Mesenteric fat pad (tissue), 1 donor: ENCODE measurements at places on chromosomes 2 and 18. TPM values are rescaled to one million over a fixed set of nuclear protein-coding genes. Genes with fewer than 3 reads are reported as not detected.
A peak's percentile ranks its signal among the peaks of the same experiment; 100 is the strongest.

DNA sequence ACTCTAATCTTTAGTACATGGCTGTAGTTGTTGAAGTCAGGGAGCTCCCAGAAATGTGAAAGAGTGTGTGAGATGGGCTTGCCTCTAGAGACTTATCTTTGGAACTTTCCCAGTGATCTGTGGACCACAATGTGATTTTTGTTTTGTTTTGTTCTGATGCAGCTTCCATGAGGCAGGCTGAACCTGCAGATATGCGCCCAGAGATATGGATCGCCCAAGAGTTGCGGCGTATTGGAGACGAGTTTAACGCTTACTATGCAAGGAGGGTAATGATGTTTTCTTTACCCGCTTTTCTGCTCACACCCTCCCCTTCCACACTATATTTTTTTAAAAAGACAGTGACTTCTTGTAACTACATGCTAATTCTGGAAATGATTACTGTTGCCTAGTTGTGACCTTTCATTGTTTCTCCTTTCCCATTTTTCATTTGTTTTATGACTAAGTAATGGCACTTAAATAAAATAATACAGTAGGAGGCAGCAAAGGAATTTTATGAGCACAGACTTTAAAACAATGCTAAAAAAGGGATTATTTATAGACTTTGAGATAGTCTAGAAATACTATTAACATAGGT, 29.3 kb downstream of the BCL2L11 start:
- no peak for DNase-seq

- no peak for DNase-seq
These were observed 157.3 kb downstream of the ARHGAP28 start for GRCh38 chr18:6886797-6887330.

DNA sequence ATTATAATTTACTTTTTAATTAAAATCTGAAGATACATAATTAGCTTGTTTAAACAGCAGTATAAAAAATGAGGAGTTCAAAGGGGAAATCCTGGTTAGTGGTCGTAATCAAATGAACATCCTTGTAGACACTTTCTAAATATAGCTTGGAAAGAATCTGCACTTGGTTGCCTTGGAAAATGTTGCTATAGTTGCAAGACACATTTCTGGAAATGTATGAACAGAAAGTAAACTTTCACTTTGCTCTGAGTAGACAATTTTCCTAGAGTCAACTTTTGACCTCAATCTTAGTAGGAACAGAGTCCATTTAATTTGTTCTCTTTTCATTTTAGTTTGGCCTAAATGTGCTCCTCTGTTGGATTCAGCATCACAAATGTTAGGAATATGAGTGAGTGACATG, 38.3 kb downstream of the GCA start:
- DNase-seq: no peak

GRCh38 chr2:201664334-201664733, 21.0 kb upstream of the TMEM237 start:
- DNase-seq: no peak

DNA sequence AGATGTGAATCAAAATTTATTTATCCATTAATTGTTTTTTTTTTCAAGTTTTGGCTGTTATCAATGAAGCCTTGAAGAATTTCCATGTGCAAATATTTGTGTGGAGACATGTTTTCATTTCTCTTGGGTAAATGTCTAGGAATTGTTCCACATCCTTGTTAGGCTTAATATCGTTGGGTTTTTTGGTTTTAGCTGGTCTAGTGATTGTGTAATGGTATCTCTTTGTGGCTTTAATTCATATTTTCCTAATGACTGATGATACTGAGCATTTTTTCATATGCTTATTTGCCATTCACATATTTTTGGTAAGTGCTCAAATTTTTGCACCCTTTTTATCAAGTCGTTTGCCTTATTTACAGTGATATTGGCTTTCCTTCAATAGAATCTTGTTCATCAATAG, 250.3 kb upstream of the EPHA4 start:
- no peak for DNase-seq

DNA sequence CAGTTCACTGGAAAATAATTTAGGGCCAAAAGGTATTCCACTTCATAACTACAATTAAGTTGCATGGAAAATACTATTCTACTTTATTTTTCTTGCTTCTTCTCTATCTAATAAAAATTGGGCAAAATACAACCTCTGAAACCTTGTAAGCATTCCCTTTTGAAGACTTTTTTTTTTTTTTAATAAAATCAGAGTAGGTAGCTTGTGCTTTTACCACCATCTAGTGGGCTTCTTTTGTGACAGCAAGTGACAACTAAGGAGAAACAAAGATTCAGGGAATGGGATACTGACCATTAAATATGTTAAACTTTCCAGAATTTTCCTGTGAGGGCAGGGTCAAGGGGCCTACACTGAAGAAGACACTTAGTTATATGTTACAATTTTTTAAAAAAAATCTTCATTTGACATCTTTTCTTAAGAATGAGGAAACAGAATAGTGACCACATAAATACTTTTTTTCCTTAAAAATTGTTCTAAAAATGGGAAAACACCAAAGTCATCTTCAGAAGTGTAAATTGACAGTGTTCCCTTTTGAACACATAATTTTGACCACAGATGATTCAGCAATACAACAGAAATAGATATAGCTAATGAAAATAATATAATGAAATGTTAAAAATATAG, 1183.2 kb upstream of the ACVR2A start:
- no peak for DNase-seq

- DNase-seq: no peak
These were observed 98.0 kb downstream of the KCTD18 start for GRCh38 chr2:200411831-200412230.

GRCh38 chr18:67682516-67682915, 166.0 kb upstream of the DSEL start:
- DNase-seq: no peak

GRCh38 chr18:61464551-61465142, 131.4 kb downstream of the CDH20 start:
- DNase-seq: no peak

DNA sequence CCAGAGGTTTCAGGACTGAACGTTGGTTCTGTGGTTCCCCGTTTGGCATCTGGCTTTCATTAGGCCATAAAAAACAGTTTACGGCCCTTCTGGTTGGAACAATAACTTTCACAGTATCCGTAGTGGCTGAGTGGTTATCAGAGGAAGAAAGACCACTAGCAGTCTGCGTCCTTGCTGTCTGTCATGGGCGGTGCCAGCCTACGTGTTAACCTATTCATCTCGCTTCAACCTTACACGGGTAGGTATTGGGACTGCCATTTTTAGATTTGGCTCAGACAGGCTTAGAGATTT, 42.6 kb upstream of the ROCK2 start:
- no peak for DNase-seq

DNA sequence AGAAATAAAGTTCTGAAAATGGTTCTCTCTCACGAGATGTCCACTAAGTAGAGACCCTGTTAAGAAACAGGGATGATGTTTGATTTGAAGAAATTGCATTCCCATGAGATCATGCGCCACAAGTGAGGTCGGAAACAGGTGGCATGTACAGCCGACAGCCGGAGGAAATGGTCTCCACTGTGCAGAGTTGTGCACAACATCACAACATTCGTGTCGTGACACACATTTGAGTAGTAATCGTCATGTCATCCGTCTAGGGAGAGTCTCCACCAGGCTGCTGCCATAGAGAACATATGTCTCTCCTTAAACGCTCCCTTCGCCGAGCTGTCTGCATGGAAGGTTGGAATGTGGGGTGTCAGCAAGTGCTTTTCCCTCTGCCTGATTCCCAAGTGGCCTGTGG, 84.7 kb downstream of the ASAP2 start:
- DNase-seq: no peak

GRCh38 chr18:518081-518480, 17.6 kb upstream of the COLEC12 start:
- no peak for DNase-seq

- DNase-seq: no peak
These were observed 26.0 kb upstream of the AMMECR1L start for GRCh38 chr2:127911737-127912136.

- no peak for DNase-seq
These were observed 226.2 kb downstream of the TPGS2 start for GRCh38 chr18:36602620-36603019.

- DNase-seq: no peak
These were observed 1282.4 kb upstream of the PIK3C3 start for GRCh38 chr18:40672590-40672989.

GRCh38 chr2:85353876-85354285, 447 bp downstream of the RETSAT start:
- DNase-seq: no peak

GRCh38 chr2:30511122-30512083, 64.4 kb downstream of the LCLAT1 start:
- no peak for DNase-seq

GRCh38 chr2:26504002-26504401, 26.1 kb upstream of the OTOF start:
- DNase-seq: no peak

DNA sequence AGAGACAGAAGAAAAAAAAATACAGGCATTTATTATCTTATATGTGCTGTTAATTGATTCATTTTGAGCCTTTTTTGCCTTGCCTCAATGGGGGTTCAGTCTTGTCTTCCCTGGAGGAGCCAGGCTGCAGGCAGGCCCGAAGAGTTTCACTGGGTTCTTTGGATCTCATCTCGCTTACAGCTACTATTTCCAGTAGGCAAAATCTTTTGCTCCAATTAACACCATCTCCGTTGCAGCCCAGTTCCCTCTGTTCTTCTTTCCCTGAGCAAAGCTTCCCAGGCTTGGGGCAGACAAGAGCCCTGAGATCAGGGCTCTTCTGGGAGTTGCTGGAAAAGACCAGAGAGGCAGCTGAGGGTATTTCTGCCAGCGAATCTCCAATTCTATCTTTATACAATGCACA, 168.8 kb upstream of the CELF4 start:
- DNase-seq: no peak

DNA sequence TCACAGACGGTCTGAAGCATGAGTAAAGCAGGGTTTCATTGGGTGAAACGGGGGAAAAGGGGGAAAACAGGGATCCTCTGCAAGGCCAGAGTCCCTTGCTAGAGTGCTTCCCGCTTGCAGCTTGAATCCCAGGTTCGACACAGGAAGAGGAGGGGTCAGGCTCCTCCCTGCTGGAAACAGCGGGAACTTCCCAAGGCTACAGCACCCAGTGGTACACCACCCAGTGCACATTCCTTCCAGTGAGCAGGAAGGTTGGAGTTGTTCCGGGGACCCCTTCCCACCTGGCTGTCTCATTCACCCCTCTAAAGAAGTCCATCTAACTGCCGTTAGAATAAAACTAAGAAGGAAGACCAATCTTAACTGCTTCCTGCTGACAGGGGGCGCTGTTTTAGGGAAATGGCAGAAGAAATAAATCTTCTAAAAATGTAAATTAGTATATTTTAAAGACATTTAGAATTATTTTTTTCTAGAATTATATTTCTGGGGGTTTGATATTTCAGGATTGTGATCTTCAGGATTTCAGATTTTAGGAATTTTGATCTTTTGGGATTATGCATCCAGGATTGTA, 230.9 kb downstream of the RBM43 start:
- no peak for DNase-seq

- peak; percentile 0 for DNase-seq
These were observed 28.2 kb downstream of the GREB1 start for GRCh38 chr2:11562011-11562410.

DNA sequence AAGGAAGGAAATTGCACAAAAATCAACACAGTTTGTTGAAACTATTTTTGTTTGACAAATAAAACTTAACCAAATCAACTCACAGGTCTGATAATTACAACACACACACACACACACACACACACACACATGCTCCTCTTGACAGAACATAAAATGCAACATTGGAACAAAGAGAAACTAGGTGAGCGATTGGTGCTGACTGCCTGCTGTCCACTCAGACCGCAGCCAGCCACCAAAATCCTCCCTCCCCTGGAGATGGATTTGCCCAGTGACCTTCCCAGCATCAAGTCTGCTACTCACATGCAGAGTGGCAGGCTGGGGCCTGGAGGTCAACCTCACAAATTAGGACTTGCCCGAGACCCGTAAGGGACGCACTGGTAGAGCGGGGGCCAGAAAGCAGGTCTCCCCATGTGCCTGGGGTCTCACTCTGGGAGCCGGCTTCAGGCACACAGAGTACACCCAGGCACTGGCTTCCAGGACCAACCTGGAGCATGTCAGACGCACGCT, 61.4 kb downstream of the DIPK1C start:
- no peak for DNase-seq

GRCh38 chr2:108625186-108625827, 91.0 kb downstream of the LIMS1 start:
- no peak for DNase-seq

GRCh38 chr2:19881221-19881907, 20.4 kb downstream of the TTC32 start:
- peak; percentile 60 for DNase-seq

- DNase-seq: no peak
These were observed 43.8 kb downstream of the MPHOSPH10 start for GRCh38 chr2:71174207-71174606.

GRCh38 chr18:55376387-55376786, 211.6 kb downstream of the TCF4 start:
- DNase-seq: no peak

DNA sequence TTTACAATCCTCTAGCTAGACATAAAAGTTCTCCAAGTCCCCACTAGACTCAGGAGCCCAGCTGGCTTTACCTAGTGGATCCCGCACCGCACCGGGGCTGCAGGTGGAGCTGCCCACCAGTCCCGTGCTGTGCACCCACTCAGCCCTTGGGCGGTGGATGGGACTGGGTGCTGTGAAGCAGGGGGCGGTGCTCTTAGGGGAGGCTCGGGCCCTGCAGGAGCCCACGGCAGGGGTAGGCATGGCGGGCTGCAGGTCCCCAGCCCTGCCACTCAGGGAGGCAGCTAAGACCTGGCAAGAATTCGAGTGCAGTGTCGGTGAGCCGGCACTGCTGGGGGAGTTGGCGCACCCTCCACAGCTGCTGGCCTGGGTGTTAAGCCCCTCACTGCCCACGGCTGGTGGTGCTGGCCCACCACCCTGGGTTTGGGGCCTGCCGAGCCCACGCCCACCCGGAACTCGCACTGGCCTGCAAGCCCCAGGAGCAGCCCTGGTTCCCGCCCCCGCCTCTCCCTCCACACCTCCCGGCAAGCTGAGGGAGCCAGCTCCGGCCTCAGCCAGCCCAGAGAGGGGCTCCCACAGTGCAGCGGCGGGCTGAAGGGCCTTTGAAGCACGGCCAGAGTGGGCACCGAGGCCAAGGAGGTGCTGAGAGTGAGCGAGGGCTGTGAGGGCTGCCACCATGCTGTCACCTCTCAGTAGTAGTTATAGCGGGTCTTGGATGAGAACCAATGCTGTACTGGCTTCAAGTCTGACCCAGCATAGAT, 255.2 kb downstream of the CDH7 start:
- no peak for DNase-seq

The SH3BP4 gene
- 20.5 TPM for total RNA-seq

The TFCP2L1 gene
- 3.1 TPM for total RNA-seq

The IGFBP2 gene
- 59.9 TPM for total RNA-seq

The NAPG gene
- 39.8 TPM for total RNA-seq

The RTKN gene
- total RNA-seq: 11.3 TPM

The LCT gene
- 0.77 TPM for total RNA-seq

The GREB1 gene
- 3.8 TPM for total RNA-seq

The STAT1 gene
- total RNA-seq: 186 TPM

The CLEC4F gene
- 0.48 TPM for total RNA-seq

The SDC1 gene
- total RNA-seq: 2.3 TPM

The TBR1 gene
- total RNA-seq: not detected
